ENCODE measurements at places on chromosomes 2 and 18. TPM values are rescaled to one million over a fixed set of nuclear protein-coding genes. Genes with fewer than 3 reads are reported as not detected.

- H3K27ac ChIP-seq = no peak overlapping the region
- no peak overlapping the region for H3K4me3 ChIP-seq
- no peaks in the 10 kb centered on the region for H3K27me3 ChIP-seq
Observed at GRCh38 chr2:46072101-46072820, 224.9 kb upstream of the EPAS1 start.

DNA sequence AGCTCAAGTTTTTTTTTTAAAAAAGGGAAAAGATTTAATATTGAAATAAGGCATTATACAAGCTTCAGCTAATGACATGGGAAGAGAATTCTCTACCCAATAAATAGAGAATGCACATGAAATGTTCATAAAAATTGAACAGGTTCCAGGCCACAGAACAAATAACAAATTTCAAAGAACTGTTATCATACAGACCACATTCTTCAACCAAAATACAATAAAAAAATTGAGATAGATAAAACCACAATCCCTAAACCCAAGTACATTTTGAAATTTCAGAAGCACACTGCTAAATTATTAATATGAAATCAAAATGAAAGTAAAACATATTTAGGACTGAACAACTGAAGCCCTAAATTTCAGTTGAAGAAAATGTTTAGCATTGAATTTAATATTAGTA lies 89.6 kb downstream of the BCL2 start:
- peak overlapping the region; percentile 70 for H3K27ac ChIP-seq
- no peak overlapping the region for H3K4me3 ChIP-seq
- H3K4me1 ChIP-seq = peaks cover 13% of the 10 kb centered on the region

DNA sequence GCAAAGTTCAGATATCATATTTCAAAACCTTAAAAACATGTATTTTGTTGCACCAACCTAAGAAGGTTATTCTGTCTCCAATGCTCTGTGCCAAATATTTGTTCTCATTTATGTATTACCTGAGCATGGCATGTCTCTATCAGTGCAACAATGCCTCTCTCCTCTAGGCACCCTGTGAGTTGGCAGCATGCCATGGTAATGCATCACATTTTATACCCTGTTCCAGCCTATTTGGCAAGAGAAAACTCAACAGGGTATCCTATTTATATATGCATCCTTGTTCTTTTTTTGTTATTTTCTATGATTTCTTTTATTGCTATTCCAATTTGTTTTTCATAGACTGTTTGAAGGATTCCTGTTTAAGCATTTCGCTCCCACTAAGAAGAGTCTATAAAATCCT lies 126.3 kb upstream of the NRXN1 start:
- H3K27ac ChIP-seq = no peak overlapping the region
- H3K4me3 ChIP-seq = no peak overlapping the region
- DNase-seq = no peak
- H3K36me3 ChIP-seq = no peaks in the 10 kb centered on the region
- no peaks in the 10 kb centered on the region for H3K27me3 ChIP-seq

DNA sequence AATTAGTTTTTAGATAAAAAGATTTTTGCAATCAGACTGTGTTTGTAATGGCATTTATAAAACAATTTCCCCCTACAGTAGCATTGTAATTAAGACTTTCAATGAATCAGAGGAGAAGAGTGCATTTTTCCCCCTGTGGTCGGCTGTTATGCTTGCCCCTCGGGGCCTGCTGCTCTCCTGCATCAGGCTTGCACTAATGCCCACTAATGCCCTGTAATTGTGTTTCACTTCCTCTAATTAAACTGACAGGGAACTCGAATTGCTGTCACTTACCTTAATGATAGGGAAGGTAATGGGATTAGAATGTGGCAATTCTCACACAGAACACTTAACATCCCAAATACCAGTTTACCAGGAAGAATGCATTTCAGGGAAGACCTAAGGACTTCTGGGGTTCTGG lies 61.2 kb upstream of the LRRTM1 start:
- H3K4me1 ChIP-seq = no peaks in the 10 kb centered on the region
- no peak overlapping the region for H3K4me3 ChIP-seq
- no peak for DNase-seq
- H3K27ac ChIP-seq = no peak overlapping the region
- H3K36me3 ChIP-seq = no peaks in the 10 kb centered on the region

DNA sequence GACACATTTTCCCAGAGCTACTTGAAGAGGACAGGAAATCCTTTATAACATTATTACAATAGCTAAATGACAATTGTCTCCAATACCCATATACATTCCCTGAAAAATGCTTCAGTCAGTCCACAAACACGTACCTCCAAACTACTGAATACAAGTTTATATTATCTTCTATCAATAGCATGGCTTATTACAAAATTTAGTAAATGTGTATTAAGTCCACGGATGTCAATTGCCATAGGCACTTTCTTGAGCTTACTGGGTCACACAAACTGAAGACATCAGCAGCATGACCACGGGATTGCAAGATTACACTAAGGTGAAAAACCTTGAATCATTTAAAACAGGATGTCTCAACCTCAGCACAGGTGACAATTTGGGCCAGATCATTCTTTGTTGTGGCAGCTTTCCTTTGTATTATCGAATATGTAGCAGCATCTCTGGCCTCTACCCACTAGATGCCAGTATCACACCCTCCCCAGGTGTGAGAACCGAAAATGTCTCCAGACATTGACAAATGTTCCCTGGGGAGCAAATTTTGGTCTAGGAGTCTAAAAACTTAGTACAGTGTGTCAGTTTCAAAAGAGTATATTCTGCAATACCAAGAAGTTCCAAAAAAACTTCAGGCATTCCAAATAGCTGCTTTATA lies 1.4 kb downstream of the MBD2 start:
- H3K36me3 ChIP-seq = no peaks in the 10 kb centered on the region
- peak overlapping the region; percentile 54 for H3K4me3 ChIP-seq
- peak overlapping the region; percentile 65 for H3K27ac ChIP-seq
- peaks cover 20% of the 10 kb centered on the region for H3K4me1 ChIP-seq

Gene DSG1
- not detected for total RNA-seq

Gene XIRP2
- total RNA-seq = not detected
